ENCODE measurements at places on chromosomes 2 and 18.

DNA sequence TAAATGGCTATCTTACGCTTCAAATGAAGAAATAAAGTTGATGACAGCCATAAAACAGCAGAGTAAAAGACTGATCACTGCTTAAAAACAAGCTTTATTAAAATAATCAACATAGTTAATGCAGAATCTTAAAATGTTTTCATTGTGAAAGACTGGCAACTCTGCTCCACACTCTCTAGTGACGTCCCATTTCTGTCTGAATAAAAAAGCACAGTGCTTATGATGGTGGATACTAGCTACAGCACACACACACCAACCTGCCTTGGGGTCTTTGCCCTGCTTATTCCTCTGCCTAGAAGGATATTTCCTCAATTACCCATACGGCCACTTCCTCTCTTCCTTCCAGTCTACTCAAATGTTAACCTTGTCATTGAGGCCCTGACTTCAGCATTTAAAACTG is 19.1 kb downstream of the C1D start:
- no peak for DNase-seq

DNA sequence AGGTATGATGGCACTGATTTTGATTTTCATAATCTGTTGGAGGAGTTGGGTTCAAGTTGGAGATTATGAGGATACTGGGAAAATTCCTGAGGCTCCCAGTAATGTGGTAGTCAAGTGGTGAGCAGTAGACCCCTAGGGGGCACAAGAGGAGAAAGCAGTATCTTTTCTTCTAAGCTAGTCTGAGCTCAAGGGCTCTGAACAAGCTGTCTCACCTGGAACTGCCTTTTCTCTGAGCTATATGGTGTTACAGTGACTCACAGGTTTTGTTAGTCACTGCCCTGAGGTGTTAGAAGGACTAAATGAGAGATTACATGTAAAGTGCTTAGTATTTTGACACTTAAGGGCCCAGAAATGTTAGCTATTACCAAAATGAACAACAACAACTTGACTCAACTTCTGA is 42.2 kb downstream of the CD302 start:
- DNase-seq: peak; percentile 27

GRCh38 chr2:9631878-9632700 is 1.3 kb upstream of the YWHAQ start:
- DNase-seq: no peak

DNA sequence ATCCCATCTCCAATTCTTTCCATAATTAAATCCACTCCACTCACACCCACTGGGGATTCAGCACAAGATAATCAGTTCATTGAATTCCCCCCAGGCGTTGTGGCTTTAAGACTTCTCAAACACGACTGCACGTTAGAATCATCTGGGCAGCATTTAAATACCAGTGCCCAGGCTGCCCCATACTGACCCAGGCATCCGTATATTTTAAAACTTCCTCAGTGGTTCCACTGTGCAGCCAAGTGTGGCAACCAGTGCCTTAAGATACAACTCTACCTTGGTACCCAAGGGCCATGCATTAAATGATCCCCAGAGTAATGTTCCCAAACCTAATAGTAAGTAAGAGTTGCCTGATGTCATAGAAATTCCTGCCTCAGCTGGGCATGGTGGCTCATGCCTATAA is 54.3 kb upstream of the BZW1 start:
- DNase-seq: no peak

DNA sequence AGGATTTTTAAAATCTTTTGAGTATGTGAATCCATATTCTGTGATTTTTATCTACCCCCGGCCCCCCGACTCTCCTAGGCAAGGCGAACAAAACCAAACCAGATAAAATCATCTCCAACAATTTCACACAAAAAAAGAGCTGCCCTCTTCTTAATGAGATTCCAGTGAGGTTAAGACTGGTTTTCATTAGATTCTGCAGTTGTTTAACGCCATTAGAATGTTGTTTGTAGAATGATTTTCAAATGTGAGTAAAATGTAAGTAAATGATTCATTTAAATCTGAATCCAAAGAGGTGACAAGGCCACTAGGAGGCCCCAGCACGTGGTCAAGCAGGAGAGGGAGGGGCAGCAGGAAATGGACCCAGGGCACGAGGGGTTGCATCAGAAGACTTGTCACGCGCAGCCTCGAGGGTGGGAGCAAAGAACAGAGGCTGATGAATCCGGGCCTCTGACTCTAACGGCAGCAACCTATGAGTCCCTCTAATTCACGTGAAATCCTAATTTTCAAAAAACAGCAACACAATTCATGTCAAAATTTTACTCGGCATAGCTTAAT is 24.3 kb upstream of the KLHL29 start:
- no peak for DNase-seq

- DNase-seq: no peak
These were observed 16.2 kb upstream of the MREG start for GRCh38 chr2:216029416-216030129.

- peak; percentile 6 for DNase-seq
These were observed 116.2 kb downstream of the STPG4 start for GRCh38 chr2:47038656-47039488.

- no peak for DNase-seq
These were observed 34.3 kb downstream of the FAM168B start for GRCh38 chr2:131058920-131059319.

DNA sequence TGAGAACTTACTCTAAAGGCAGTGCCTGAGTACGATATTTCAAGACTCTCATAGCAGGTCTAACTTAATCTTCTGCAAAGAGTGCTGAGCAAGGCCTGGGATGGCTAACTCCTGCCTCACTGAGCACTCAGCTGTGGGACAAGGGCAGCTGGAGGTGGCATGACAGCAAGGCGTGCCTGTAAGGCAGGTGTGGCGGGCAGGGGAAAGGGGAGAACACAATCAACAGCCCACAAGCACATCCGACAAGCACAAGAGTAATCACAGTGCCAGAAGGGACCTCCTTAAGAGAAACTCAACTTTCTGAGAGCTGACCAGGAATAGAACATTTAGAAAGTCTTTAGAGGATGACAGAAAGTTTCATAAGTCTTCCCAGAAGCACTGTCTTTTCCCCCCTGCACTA is 42.0 kb downstream of the GPR45 start:
- no peak for DNase-seq

- DNase-seq: no peak
These were observed 361.1 kb upstream of the NRP2 start for GRCh38 chr2:205321231-205321630.

DNA sequence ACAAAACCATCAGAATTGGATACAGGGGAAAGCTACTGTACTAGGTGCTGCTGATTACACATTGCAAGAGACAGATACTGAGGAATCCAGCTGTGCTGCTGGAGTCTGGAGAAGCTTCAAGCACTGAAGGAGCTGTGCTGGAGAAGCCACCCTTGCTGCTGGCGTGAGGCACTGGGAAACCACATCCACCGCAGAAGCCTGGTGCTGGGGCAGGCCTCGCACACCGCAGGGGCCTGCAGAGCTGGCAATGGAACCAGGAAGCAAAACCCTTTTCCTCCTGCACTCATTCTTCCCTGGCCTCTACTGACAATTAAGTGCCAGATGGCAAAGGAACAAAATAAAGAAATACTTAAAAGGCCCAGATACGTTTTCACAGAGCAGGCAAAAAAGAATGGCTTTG is 94.4 kb upstream of the MSH6 start:
- DNase-seq: no peak

DNA sequence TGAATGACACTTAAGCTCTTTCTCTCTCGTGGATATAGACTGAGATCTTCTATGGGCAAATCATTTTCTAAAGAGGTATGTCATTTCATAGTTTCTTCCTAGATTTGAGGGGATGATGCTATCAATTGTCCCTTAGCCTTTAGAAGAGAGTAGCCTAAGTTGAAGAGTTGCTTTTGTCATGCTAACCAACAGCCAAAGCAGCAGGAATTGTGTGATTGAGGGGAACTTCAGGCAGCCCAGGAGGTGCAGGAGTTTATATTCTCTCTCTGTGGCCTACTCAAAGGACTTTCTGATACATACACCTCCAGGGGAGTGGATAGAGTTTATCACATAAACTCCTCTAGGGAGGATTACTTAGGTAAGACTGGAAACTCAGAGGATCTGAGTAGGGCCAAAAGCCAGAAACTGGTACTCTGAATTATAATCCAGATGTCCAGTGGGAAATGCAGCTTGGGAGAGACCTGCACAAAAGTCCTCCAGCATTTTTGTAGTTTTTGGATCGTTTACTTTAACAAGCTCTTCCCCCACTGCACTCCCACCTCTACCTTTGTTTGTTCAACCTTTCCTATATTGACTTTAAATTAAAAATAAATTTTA is 150.7 kb upstream of the CCDC68 start:
- no peak for DNase-seq

GRCh38 chr2:133109772-133110171 is 439.8 kb upstream of the LYPD1 start:
- DNase-seq: no peak

DNA sequence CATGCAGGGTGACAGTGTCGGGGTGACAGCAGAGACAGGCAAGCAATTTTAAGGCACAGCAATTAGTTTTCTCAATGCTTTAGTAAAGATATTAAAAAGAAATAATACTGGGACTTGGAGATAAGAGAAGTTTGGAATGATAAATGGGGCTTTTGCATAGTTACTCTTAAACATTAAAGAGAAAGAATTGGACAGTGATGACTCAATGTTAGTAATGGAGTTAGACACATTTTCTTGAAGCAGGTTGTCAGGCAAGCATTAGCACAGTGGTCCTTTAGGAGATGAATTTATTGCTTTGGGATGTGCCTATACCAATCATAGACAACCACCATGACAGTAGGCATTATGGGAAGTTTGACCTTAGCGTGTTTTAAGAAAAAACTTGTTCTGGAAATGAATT is 228.3 kb upstream of the RAB12 start:
- no peak for DNase-seq

DNA sequence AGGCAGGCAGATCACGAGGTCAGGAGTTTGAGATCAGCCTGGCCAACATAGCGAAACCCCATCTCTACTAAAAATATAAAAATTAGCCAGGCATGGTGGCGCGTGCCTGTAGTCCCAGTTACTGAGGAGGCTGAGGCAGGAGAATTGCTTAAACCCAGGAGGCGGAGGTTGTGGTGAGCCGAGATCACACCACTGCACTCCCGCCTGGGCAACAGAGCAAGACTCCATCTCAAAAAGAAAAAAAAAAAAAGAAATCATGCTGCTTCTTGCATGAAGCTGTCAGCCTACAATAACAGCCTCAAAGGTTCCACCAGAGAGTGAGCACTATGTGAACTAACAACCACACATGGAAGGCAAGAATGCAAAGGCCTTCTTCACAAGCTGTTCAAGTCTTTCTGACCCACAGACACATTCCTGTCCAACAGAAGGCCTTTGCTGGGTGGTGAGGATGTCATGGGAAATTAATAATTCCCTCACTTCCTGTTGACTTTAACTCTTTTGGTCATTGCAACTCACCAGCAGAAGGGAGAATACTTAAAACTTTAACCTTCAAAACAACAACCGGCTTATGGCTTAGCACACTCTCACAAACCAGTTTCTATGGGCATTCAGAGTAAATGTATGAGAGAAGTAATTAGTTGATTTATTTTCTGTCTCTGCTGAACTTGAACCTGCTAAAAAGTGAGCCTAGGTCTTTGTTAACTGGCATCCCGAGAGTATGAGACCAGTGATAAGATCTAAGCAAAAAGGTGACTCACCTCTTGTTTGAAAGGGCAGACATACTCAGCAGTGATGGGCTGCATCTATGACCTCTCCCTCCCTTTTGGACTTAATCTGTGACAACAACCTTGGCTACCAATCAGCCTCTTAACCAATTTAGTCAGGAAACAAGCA is 11.8 kb downstream of the PLEKHM3 start:
- no peak for DNase-seq

GRCh38 chr2:10619643-10620042 is 70.1 kb downstream of the NOL10 start:
- no peak for DNase-seq

DNA sequence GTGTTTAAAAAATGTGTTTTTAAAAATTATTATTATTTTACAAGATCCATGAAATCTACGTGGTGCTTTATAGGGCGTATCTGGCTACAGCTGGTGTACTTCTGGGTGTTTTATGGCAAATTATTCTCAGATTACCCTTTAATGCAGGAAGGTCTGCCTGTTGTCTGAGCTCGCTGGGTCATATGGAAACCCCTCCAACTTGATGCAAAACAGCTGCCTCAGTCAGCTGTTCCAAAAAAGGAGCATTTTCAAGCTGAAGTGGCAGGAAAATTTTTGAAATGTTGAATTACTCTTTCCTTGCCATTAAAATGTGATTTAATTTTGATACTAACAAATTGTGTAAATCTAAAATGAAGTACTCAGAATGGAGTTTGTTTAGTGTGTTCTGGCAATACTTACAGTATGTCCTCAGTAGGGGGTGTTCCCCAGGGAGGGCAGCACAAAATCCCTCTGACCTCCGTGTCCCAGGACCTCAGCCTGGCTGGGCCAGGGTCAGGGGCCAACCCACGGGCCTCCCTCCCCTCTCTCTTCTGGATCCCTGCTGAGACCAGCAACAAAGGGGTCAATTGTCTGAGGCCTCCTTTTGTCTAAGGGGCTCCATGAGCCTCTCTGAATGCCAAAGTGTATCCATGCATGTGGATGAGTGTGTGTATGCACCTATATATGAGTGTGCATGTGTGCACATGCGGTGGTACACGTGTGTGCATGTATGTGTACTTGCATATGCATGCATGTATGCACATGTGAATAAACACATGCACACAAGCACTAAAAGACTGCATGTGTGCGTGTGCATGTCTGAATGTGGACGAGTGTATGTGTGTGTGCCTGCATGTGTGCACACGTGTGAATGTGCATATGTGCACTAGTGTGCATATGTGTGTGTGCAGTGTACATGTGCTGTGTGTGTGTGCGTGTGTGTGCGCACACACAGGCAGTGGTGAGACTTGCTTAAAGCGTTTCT is 105.4 kb downstream of the ACOXL start:
- DNase-seq: no peak

- no peak for DNase-seq
These were observed 141.9 kb upstream of the LGALSL start for GRCh38 chr2:64311948-64312621.

- DNase-seq: no peak
These were observed 58.1 kb upstream of the SLC66A3 start for GRCh38 chr2:11097038-11097720.

DNA sequence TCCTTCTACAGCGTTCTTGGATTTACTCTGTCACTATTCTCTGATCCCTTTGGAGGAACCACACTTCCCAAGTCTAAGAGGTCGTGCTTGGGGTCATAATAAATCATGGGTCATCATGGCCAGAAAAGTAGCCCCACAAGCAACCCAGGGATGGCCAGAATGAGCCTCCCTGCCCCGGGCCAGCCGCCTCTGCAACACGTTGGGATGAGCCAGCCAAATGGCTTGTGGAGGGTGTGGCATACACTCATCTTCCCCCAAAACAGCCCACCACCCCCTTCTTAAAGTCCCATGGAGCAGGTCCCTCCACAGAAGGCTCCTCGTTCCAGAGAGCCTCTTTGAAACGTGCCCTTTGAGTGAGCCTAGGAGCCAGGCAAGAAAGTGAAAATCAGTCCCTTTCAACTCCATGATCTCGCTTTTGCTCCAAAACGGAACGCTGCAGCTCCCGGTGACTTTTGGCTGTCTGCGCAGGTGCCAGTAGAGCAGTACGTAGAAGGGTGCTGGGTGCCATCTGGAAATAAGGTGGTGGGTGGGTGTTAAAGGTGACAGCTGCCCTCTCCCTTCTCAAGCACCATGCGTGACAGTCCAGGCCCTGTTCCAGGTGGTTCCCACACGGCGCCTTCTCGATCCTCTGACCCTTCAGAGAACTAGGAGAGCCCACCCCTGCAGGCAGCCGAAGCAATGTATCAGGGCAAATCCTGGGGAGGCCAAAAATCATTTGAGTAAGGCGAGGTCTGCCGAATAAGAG is 48.5 kb upstream of the FOSL2 start:
- no peak for DNase-seq

GRCh38 chr2:138373993-138374408 is 127.6 kb upstream of the SPOPL start:
- no peak for DNase-seq

- DNase-seq: no peak
These were observed 90.8 kb downstream of the FAM124B start for GRCh38 chr2:224310943-224311625.
